ENCODE measurements at places on chromosomes 7 and 10.

- DNase-seq: no peak
These were observed 10.0 kb downstream of the FOXK1 start for GRCh38 chr7:4692055-4692454.

DNA sequence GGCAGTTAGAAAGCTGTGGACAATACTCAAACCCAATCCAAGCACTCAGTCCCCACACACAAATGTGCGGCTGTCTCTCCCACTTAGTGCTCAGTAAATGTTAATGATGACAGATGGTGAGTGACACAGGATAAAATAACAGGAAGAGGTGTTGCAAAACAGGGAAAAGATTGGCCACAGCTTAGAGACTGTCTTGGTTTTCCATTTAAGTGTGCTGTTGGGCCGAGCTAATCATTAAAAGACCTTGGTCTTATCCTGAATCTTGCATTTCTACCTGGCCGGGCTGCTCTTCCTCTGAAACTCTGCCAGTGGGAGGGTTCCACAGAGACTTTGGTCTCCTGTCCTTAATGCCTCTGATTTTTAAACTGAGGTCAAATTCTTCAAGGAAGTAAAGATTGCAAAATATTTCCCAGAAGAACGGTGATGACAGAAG, 113.1 kb upstream of the RNF32 start:
- no peak for DNase-seq

DNA sequence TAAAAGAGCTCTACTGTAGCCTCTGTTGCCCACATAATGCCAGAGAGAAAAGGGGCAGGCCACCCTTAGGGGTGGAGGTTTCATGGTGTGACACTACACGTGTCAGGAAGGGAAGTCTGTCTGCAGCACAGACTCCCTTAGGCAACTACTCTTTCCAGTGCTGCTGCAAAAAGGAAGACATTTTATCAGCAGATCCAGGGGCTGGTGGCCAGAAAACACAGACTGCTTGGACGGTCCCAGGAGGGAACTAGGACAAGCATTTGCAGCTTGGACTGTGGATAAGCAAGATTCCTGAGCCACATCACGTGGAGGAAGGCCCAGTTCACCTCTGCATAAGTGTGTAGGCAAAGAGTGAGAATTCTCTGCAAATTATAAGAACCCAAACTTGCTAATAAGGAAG, 220.8 kb downstream of the FANK1 start:
- no peak for DNase-seq

DNA sequence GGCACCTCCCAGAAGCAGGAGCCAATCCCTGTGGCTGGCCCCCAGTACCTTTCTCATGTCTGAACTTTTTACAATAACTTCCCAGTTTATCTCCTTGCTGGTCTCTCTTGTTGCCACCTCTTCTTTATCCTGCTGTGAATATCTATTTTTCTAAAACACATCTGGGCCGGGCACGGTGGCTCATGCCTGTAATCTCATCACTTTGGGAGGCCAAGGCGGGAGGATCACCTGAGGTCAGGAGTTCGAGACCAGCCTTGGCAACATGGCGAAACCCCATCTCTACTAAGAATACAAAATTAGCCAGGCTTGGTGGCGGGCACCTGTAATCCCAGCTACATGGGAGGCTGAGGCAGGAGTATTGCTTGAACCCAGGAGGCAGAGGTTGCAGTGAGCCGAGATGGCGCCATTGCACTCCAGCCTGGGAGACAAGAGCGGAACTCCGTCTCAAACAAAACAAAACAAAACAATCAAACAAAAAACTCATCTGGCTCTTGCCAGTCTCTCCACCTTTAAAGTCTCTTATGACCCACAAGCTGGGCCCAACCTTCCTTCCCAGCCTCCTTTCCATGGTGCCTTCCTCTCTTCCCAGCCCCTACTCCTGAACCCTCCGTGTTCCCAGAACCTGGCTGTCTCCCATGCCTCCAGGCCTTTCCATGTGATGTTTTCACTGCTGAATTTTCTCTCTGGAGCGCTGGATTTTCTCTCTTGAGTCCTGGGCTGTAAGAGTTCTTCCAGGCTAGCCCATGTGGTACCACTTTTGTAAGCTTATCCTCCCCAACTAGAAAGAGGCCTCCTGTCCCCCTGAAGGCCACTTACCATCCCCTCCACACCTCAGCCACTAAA, 51.3 kb downstream of the HIP1 start:
- no peak for DNase-seq

DNA sequence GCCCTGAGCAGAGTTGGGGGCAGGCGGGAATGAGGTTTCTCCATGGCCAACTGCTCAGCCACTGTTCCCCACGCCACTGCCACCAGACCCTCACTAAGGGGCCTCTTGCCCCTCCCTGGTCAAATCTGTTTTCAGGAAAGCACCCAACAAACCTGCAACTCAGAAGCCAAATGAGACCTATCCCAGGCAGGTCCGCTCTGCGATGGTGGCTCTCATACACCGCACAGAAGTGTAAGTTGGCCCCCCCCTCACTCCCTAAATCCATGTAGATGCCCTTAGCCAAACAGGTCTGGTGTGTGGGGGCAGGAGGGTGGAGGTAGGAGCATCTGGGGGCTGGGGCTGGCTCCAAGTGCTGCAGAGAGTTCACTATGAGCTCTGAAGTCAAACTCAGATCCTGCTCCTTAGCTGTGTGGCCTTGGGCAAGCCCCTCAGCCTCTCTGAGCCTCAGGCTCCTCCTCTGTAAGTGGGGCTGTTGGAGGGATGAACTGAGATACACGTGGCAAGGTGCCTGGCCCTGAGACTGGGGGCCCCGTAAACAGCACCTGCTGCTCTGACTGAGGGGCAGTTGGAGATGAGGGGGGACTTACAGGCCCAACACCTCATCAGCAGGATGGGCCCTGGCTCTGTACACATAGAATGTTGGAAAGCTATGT, 1.1 kb downstream of the MMRN2 start:
- no peak for DNase-seq

DNA sequence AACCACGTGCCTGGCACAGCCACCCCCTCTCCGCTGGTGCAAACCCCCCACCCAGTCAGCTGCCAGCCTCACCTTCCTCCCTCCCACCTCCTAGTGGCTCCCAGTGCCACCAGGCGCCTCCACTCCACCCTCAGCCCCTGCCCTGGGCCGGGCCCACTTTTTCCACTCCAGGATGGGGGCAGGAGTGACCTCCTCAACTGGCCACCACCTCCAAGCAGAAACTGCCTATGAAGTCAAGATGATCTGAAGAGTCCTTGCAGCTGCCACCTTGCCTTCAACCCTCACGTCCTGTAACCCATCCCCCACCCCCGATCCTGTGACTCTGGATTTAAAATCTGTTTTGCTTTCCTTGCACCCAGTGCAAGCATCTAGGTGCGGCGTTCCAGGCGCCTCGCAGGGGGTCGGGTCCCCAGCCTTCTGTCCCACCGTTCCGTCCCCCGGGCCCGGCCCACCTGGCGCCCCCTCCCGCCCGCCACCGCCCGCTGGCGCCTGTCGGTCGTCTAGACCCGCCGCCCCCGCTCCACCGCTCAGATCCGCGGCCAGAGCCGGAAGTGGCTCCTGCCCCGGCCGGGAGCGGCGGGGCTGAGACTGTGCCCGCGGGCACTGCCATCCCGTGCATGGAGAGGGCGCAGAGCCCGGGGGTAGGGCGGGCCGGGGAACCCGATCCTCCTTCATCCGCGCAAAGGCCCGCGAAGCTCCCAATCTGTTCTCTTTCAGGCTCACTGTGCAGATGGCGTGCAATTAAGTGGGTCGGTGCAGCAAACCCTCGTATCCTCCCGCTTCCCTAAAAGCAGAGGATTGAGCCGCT, 51.2 kb upstream of the GTF2I start:
- peak; percentile 54 for DNase-seq

DNA sequence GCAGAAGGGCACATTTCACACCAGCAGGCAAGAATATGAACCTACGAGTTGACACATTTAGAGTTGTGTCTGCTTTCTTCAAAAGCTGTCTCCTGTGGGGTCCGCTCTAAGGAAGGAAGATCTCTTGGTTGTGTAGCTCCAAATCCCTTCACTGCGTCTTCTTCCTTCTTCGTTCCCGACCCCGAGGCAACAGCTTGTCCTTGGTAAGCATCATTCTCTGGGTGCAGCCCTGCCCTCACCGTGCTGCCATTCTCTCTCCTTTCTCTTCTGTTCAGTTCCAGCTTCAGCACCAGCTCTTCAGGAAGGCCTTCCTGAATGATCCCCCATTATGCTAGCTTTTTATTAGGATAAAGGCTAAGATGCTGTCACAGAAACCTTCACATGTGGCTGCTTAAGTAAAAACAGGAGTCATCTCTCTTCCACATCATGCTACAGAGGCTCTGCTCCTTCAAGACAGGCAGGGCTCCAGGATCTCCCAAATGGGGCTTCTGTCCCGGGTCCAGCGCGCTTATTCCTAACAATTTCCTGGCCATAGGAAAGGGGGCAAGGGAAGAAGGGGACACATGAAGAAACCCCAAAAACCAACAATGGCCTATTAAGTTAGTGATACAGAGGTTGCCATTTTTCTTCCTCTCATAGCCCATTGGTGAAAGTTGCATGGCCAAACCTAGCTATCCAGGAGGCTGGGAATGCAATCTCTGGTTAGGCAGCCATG, 52.2 kb upstream of the SHH start:
- no peak for DNase-seq

DNA sequence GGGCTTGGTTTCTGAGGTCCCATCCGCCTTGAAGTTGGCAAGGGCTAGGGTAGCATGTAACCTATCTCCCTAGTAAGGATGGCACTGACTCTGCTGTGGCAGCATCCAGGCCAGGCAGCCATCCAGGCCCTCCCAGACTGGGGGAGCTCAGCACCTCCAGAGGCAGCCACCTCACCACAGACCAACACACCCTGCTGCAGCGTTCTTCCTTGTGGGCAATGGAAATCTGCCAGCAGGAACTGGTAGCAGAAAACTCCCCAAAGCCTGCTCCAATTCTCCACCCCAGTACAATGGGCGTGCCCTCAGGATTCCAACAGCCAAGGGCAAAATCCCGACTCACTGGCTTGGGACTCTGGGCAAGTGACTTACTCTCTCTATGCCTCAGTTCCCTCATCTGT, 27.5 kb downstream of the DLG5 start:
- DNase-seq: no peak

DNA sequence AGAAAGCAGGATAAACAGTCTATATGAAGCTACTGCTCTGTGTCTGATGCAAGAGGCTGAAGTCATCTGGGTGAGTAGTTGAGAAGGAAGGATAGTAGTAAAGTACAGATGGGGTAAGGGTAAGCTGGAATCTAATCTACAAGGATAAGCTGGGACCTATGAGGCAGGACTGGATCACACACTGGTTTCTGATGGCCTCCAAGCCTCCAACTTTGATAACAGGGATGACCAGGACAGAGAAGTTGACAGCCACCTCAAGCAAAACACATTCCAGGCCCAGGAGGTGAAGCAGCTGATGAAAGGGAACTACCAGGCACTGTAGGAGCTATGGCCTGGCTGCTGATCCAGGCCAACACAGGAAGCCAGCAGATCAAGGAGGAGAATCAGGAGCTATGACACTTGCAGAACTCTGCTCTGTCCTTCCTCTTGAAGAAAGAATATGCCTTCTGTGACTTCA, 278.1 kb upstream of the TMEM229A start:
- DNase-seq: no peak

- DNase-seq: no peak
These were observed 59.1 kb downstream of the CNTNAP2 start for GRCh38 chr7:146175716-146176115.

DNA sequence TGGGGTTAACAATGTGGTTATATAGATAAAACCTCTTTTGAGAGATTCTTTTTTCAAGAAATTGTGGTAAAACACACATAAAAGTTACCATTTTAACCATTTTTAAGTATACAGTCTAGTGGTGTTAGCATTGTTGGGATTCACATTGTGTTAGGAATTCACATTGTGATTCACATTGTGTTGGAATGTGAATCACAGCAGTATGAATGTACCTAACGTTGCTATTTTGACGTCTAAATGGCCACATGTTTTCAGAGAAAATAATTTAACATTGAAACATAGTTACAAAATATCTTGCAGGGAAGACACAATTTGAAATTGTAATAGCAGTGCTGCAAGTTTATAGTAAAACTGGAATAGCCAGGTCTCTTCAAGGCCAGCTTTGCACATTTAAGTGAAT, 129.0 kb downstream of the BICC1 start:
- DNase-seq: no peak

DNA sequence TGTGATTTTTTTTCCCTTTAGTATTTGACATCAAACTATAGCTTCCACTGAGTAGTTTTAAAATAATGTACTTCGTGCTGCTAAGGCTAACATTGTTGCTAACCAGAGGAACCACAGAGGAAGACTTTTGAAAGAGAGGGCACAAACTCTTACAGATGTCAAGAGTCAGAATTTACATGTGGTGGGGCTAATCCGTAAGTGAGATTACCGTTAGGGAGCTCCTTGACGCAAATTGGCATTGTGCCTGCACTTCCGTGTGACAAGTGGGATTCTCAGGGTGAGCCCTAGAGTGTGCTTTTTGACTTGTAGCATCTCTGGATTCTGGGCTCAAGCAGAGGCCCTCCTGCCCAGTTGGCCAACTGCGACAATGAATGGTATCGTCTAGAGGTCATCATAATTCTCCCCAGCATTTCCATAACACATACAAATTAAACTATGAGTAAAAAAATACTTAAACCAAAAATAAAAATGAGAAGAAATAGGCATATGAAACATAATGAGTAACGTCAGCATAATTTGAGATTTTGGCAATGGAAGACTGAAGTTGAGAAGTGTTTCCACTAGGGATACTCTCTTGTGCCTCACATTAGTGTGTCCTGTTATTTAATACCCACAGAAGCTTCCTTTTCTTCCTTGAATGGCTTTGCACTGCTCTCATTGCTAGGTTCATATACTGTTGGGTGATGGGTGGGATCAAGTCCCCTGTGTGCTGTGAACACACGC, 164.0 kb downstream of the SDK1 start:
- no peak for DNase-seq

DNA sequence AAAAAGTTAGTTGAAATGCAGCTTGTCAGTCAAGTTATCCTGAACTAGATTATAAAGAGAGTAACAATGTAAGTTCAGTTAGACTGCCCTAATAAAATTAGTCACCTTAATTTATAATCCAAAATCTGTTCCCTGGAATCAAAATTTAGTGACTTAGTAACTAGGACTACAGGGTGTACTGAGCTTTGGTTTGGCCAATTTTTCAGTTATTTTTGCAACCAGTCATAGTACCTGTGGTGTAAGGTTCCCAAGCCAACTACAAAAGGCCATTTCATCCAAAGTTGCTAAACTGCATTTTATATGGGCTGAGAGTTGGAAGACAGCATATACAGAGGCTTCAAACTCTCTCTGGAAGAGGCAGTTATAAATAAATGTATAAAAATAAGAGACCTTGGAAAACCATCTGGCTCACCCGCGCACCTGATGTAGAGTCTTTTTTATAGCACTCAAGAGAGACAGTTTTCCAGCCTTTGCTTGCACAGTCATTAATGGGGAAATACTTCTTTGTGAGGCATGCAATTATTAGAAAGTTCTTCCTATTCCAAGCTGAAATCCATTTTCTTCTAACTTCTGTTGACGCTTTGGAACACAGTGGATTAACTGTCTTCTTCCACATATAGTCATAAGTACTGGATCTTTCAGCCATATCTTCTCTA, 59.2 kb downstream of the PUS7 start:
- no peak for DNase-seq

GRCh38 chr10:119431034-119431772, 111.3 kb downstream of the RGS10 start:
- DNase-seq: no peak
